Activated CD4-positive, CD25-positive, alpha-beta regulatory T cell treated with anti-CD3 and anti-CD28 coated beads, Interleukin-2, amount 50 U/mL, for 16 hours (primary cell): ENCODE measurements at places on chromosomes 11 and 22.

GRCh38 chr11:121904148-121904547 is 211.9 kb downstream of the BLID start:
- no peak for DNase-seq

- DNase-seq: no peak
These were observed 58.7 kb upstream of the FAM181B start for GRCh38 chr11:82792319-82792718.

GRCh38 chr11:11545285-11546275 is 76.2 kb downstream of the GALNT18 start:
- no peak for DNase-seq

- no peak for DNase-seq
These were observed 24.5 kb upstream of the RAG2 start for GRCh38 chr11:36622431-36623136.

- DNase-seq: no peak
These were observed 3.1 kb downstream of the PRDM11 start for GRCh38 chr11:45149483-45150056.

DNA sequence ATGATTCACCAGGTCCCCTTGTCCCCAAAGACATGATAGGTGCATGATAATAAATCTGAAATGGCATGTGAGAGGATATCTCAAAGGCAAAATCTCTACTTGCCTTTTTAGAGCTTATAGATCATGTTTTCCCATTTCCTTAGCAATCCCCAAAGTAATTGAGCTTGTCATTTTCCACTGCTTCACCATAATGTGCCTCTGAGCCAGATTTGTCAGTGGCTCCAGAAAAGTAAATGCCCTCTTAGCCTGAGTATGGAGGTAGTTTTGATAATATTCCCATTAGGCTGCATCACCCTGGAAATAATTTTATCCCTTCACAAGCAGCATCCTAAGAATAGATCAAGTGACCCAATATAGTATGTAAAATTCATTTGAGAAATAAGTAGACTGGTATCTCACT is 36.7 kb upstream of the ADSL start:
- DNase-seq: no peak

GRCh38 chr11:93614173-93614722 is 47.2 kb upstream of the CEP295 start:
- no peak for DNase-seq

GRCh38 chr11:99370549-99371216 is 349.9 kb downstream of the CNTN5 start:
- no peak for DNase-seq

GRCh38 chr11:69874178-69874983 is 55.2 kb upstream of the FGF3 start:
- no peak for DNase-seq

DNA sequence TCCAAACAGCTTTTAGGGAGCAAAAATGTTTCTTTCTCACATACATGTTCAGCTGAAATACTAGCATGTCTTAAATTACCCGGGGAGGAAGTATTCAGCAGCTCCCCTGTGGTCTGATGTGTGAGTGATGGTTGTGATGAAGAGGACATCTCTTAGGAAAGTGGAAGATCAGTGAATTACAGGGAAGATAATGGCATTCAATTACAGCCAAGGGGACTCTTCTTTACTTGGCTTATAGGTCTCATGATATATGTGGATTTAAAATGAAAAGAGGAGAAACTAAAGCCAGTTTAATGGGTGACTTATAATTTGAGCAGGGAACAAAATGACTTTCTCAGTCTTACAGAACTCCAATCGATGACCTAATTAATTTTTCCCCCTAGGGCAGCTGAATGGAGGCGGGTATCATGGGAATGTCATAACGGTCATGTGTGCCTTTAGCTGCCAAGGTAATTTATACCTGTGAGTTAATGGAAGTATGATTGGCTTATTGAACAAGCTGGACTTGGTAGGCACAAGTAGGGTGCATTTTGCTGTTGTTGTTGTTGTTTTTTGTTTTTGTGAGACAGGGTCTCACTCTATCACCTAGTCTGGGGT is 198.8 kb downstream of the HIPK3 start:
- no peak for DNase-seq

GRCh38 chr11:122271137-122271536 is 155.1 kb upstream of the BLID start:
- DNase-seq: no peak

- DNase-seq: no peak
These were observed 73.0 kb upstream of the PHOX2A start for GRCh38 chr11:72316984-72317383.

DNA sequence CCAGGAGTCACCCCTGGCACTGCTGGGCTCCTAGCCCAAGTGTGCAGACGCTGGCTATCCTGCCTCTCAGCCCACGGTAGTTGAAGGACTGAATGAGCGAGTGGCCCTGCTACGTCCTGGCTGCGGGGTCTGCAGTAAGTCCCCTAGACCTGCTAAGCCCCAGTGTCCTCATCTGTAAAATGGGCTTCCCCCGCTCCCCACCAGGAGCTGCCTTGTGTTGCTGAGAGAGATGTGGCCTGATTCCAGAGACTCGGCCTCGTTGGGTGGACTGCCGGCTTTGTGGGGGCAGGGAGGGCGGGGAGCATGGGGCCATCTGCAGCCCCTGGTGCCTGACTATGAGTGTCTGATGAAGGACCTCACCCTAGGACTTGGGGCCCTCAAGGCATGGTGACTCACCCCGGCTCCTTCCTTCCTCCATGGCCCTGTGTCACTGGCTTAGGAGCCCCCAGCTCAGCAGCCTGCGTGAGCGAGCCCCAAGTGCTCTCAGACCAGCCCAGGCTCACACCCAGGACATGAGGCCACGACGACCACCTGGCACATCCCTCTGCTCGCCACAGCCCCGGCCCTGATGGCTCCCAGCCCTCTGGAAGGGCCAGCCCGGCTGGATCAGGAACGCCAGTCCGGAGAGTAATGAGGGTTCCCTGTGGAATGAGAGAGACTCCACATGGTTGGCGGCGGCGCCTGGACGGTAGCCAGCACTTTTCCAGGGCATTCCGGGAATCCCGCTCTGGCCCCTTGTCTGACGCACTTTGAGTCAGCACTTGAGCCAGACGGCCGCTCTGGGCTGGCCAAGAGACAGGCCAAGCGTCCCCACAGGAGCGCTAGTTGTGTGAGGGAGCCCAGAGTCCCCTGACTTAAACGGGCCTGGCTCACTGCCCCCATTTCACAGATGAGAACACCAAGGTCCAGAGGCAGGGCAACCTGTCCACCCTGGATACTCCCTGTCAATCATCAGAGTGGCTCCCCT is 50.5 kb upstream of the SHISAL1 start:
- no peak for DNase-seq

DNA sequence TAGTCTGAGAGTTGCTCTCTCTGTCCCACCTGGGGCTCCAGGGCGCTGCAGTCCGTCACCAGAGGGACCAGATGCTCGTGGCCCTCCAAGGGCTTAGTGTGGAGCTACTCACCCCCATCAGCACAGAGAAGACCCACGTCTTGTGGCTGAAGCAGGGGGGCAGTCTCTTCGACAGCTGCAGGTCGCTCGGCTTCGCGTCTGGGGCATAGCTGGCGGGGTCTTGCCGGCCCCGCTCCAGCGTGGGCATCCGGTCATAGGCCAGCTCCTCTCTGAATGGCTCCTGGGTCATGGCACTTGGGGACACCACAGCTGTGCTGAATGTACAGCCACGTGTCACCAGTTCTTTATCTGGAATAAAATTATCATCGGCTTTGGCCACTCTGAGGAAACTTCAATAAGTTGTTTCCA is 608 bp downstream of the MLC1 start:
- no peak for DNase-seq

GRCh38 chr11:8287297-8287696 is 23.6 kb upstream of the LMO1 start:
- DNase-seq: no peak

DNA sequence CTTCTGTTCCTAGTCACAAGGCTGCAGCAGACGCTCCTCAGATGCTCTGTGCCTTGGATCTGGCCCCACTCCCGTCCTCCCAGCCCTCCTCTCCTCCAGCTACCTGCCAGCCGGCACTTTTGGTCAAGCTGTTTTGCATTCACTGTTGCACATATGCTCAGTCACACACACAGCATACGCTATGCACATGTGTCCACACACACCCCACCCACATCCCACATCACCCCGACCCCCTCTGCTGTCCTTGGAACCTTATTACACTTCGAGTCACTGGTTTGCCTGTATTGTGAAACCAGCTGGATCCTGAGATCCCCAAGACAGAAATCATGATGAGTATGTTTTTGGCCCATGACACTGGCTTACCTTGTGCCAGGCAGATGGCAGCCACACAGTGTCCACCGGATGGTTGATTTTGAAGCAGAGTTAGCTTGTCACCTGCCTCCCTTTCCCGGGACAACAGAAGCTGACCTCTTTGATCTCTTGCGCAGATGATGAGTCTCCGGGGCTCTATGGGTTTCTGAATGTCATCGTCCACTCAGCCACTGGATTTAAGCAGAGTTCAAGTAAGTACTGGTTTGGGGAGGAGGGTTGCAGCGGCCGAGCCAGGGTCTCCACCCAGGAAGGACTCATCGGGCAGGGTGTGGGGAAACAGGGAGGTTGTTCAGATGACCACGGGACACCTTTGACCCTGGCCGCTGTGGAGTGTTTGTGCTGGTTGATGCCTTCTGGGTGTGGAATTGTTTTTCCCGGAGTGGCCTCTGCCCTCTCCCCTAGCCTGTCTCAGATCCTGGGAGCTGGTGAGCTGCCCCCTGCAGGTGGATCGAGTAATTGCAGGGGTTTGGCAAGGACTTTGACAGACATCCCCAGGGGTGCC is 109.8 kb downstream of the BCR start:
- DNase-seq: peak; percentile 23

DNA sequence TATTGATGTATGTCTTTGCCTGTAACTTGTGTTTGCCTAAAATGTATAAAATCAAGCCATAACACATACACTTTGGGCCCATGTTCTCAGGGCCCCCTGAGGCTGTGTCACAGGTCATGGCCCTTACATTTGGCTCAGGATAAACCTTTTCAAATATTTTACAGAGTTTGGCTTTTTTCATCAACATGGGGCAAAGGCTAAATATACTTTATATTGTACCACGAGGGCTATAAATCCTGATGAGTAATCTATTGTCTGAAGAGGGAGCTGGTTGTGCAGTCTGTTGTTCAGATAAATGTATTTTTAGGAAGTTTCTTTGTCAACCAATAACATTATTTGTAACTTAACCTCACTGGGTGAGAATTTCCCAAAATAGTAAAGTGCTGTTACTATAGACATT is 404.6 kb upstream of the DDI1 start:
- no peak for DNase-seq

- DNase-seq: no peak
These were observed 34.0 kb upstream of the CARS1 start for GRCh38 chr11:3091081-3091845.

DNA sequence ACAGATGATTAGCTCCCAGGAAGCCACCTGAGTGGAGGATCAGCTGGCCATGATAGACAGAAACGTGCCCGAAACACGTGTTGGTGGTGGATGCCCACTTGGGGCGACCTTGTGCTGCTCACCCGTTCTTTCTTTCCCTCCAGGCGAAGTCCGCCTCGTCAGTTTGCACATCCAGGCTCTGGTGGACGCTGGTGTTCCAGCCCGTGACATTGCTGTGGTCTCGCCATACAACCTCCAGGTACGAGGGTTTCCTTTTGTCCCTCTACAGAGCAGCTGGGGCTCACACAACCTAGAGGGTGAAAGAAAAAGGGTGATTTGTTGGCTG is 30.6 kb downstream of the IGHMBP2 start:
- DNase-seq: no peak

DNA sequence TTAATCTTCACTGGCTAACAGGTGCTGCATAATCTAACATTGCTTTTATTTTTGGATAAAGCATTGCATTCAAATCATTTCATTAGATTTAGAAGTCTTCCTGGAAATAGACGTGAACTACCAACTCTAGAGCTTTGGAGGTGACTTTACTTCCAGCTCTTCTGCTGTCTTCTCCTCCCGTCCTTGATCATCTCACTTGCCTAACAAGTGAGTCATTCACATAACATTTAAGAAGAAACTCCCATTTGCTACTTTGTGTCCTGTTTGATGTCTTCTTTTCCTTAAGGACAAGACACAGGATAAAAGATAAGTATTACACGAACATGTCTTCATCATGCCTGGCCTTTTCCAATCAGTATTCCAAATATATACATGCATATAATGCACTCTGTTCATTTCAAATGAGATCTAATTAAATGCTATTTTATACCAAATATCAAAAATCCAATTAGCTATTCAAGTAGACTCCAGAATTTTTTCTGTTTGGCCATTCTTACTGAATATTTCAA is 88.3 kb downstream of the BDNF start:
- no peak for DNase-seq

DNA sequence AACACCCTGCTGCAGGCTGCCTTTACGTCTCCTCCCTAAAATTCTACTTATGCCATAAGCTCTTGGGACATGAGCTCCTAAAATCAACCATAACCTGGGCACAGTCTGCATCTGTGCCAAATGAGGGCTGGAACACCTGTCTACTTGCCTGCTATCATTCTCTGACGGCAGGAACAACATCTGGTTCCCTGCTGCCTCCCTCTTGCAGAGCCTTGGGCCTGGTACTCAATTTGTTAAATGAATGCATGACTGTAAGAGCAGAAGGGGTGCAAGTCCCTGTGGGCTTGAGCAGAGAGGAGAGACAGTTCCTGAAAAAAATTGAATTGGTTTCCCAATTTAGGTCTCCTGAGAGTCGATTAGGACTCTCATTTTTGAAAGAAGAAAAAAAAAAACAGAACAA is 66.7 kb upstream of the CSNK2A3 start:
- no peak for DNase-seq

- no peak for DNase-seq
These were observed 4.3 kb downstream of the GRK2 start for GRCh38 chr11:67270256-67271204.

GRCh38 chr11:124277804-124278203 is 21.6 kb downstream of the OR8G5 start:
- no peak for DNase-seq

DNA sequence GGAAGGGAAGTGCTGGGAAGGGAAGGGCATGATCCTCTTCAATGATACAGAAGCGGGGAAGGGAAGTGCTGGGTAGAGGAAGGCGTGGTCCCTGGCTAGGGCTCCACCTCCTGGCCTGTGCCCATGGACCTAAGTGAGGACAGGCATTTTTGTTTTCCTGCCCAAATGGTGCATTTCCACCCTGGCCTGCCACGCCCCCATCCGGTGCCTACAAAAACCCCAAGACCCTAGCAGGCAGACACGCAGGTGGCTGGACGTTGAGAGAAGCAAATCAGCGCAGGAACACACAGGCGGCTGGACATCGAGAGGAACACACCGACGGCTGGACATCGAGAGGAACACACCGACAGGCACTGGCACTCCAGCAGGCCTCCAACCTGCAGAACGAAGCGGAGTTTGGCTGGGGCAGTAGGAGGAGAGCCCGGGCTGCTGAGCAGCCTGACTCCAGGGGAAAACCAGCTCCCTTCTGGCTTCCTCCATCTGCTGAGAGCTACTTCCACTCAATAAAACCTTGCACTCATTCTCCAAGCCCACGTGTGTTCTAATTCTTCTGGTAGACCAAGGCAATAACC is 628.3 kb downstream of the BUD13 start:
- no peak for DNase-seq

DNA sequence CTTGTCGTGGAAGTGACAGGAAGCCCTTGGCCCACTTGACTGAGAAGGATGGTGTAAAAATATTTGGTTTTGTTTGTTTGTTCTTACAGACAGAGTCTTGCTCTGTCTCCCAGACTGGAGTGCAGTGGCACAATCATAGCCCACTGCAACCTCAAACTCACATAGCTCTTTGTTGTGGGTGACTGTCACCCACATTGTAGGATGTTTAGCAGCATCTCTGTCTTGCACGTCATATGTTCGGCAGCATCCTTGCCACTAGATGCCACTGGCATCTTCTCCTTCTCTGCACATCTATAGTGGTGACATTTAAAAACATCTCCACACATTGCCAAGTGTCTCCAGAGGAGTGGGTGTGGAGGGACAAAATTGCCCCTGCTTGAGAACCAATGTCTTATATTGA is 56.8 kb downstream of the PRR5L start:
- DNase-seq: peak; percentile 8
